ENCODE measurements at places on chromosomes 6 and 20.

DNA sequence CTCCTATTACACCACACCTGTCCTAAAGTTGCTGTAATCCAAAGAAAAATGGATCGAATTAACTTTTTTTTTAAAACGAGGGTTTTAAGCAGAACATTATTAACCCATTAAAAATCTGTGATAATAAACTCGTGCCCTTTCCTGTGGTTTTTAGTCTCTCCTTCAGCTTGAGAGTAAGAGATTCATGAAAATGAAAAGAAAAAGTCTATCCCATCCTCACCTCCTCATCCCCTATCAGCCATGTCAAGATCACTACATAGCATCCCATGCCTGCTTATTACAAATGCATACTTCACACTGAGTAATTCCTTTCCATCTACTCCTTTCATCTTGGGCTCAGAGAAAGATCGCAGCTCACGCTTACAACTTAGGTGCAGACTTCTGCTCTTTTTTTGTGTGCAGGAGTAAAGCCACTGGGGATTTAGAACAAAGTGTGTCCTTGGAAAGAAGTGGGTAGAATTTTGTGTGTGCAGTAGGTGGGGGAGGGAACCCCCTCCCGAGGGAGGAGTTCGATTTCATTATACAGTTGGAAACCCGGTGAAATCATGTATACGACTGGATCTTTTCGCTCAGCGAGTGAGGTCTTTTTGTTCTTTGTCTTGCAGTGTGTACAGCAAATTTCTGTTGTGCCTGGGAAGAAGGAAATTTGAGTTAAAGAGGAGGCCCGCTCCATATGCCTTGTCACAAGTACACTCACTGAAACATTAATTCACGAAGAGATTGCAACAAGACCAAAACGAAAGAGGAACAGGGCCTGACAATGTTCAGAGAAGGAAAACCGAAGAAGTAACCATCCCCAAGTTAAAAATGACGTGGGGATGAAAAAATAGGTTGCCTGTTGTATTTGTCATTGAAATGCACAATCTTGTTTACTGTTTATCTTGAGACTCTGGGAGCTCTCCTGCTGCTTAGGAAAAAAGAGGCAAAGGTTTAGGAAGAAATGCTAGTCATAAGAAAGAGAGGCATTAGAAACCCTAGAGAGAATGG is 146.5 kb upstream of the ZNF217 start:
- DNase-seq, result no peak

GRCh38 chr20:37538003-37538402 is 10.3 kb upstream of the BLCAP start:
- no peak for DNase-seq

GRCh38 chr20:64133951-64134407 is 26.6 kb upstream of the NPBWR2 start:
- no peak for DNase-seq

DNA sequence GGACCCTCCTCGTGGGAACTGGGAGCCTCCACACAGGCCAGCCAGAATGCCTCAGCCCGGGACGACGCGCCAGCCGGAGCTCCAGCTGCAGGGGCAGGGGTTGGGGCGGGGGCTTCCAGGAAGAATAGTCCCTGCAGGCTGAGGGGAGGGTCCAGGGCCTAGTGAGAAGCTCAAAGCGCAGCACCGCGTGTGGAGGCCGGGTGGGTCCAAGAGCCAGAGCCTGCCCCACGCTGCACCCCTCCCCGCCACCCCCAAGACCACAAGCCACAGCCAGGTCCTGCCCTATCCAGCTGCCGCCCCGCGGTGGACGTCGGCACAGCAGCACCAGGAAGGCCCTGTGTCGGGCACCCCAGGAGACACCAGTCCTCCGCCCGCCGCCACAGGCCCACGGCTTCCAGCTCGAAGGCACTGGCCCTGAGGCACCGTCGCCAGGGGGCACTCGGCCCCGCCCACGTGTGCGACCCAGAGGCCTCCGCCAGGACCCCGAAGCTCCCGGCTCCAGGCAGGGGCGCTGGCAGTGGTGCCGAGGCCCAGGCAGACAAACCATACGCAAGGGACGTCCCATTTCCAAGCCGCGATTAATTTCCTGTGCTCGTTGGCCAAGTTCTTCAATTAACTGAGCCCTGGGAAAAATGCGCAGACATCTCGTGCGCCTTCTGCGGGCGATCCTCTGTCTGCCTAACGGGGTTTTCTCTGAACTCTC is 19.5 kb downstream of the KCNQ2 start:
- DNase-seq, result no peak

DNA sequence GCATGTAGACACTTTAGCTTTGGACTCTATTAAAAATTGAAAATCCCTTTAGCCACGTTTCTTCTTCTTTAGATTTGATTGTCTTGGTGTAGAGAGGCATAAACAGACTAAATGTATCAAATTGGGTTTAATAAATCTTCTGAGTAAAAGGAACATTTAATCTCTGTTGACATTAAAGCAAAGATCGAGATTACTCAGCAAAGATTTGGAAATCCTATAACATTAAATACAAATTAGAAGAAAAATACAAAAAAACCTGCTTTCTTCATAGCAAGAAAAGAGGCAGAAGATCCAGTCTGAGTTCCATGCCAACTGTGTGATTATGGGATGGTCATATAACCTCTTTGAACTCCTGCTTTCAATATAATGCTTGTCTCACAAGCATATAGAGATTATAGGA is 172.3 kb downstream of the GJA1 start:
- no peak for DNase-seq

GRCh38 chr6:46918806-46919205 is 2.9 kb downstream of the ADGRF5 start:
- no peak for DNase-seq

GRCh38 chr20:39874049-39874893 is 814.8 kb downstream of the MAFB start:
- peak; percentile 88 for DNase-seq

GRCh38 chr6:133159255-133159795 is 81.8 kb upstream of the EYA4 start:
- DNase-seq, result no peak

- no peak for DNase-seq
Observed at GRCh38 chr6:6564154-6564553, 24.4 kb upstream of the LY86 start.

- DNase-seq, result no peak
Observed at GRCh38 chr6:21648475-21649050, 55.0 kb downstream of the SOX4 start.

- DNase-seq, result no peak
Observed at GRCh38 chr6:102902471-102902870, 1509.0 kb downstream of the GRIK2 start.

DNA sequence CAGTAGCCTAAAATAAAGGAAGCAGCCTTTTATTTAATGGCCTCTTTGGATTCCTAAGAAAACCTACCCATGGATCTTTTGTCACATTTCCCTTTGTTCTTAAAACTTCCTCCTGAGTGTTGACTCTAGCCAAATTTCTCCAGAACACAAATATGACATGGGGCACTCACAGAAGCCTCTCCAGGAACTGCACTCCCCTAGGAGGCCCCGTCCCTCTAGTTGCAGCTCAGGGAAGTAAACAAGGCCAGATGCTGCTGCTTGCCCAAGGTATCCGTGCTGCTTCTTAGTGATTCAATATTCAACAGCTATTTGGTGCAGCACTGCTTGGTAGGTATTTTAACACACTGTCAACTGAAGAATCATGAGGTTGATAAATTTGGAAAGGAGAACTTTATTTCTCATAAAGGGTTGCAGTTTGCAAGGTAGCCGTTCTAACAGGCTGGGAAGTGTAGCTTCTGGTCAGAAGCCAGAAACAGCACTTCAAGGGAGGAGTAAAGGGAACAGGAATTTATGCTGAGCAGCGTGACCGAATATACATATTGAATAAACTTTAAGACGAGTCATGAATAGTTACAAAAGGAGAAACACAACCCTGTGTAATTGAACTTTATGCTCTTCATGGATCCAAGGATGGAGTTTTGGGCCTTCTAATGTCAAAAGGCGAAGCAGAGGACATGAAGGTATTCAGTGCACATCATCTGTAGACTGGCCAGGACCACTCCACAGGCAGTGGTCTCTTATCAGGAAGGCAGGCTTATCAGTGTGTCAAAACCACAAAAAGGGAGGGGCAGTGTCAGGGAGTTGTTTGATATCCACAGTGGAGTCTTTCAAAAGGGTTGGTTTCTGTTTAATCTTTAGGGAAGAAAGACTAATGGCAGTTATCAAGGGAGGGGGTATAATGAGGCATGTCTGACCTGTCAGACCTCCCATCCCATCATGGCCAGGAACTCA is 63.3 kb downstream of the CD24 start:
- DNase-seq, result peak; percentile 28

DNA sequence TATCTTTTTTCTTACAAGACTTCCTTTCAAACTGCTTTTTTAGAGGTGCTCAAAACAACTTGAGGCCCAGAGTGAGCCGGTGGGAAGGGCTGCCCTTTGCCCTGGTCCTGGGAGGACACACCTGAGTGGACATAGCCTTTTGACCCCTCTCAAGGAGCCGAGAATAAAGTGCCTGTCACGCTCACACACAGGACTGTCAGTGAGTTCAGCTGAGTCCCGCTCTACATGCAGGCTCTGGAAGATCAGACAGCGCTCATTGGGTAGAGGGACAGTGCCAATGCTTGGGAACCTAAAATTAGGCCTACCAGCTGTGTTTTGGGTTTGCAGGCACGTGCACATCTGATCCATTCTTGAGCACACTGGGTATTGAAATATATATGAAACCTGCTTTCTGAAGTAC is 387.8 kb downstream of the CD83 start:
- no peak for DNase-seq

DNA sequence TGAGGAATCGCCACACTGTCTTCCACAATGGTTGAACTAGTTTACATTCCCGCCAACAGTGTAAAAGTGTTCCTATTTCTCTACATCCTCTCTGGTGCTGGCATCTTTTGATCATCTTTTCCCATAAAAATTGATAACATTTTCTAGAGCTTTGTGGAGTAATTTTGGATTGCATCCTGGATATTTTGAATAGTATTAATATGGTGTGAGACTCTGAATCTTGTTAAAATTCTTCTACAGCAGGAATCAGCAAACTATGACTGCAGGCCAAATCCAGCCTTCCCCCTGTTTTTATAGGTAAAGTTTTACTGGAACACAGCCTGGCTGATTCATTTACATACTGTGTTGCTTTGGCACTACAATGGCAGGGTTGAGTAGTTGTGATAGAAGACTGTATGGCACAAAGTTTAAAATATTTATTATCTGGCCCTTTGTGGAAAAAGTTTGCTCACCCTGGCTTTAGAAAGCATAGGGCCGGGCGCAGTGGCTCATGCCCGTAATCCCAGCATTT is 15.0 kb upstream of the RNF8 start:
- DNase-seq, result no peak

DNA sequence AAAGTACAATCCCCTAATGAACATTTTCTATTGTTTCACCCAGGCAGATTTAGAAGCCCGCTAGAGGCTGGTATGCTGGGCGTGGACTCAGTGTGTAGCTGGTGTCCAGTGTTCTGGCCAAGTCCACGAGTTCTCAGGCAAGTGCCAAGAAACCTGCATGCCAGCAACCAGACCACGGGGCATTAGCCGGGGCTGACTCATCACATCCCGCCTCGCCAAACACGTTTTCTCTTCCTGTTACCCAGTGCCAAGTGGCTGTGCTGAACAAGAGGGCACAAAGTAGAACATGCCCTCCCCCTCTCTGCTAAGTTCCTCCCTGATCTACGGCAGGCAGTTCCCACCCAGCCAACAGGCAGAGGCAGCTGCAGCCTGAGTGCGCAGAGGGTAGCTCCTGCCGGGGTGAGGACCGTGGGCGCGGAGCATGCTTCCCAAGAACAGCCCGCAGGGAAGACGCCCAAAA is 29.6 kb downstream of the RAMACL start:
- no peak for DNase-seq

DNA sequence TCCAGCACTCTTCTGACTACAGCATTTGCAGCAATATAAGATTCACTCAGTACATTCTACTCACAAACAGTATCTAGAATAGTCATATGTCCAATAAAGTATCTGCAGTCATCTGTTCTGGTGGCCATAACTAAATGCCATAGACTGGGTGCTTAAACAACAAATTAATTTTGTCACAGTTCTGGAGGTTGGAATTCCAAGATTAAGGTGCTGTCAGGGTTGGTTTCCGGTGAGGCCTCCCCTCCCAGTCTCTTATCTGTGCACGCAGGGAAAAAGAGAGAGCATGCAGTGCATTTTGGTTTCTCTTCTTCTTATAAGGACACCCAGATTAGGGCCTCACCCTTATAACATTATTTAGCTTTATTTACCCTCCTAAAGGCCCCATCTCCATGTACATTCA is 21.3 kb upstream of the NUS1 start:
- no peak for DNase-seq

DNA sequence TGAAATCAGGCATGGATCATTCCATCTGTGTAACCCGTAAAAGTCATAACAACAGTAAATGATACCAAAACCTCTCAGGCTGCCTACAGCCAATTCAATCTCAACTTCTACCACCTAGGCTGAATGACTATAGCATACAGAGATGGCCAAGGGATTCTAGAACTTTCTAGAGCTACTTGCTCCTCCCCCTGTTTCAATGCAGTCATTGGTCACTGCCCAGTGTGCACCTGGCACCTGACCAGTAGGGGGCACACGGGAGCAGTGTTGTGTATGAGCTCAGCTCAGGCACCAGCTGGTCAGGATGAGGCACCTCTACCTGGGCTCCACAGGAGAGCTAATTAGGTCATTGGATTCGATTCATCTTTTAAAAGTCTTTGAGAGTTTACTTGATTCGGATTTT is 86.2 kb downstream of the PLEKHG1 start:
- peak; percentile 19 for DNase-seq

- no peak for DNase-seq
Observed at GRCh38 chr6:40340957-40341356, 246.2 kb downstream of the LRFN2 start.

GRCh38 chr6:149060985-149061760 is 256.3 kb upstream of the TAB2 start:
- peak; percentile 86 for DNase-seq

DNA sequence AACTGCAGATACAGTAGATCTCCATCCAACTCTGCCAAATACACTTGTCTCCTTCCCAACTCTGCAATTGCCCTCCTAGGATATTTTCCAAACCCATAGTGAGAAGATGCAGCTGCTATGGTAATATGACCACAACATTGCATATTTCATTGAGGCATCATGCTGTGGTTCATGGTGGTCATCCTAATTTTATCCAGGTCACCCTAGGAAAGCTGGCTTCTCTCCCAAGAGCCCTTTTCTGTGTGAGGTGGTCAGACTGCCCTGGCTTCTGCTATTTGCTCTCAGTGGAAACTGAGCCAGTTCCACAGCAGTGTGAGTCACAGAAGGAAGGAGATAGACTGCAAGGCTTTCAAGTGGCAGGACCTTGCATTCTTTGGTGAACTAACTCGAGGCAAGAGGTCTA is 5.5 kb downstream of the OGFRL1 start:
- DNase-seq, result no peak

DNA sequence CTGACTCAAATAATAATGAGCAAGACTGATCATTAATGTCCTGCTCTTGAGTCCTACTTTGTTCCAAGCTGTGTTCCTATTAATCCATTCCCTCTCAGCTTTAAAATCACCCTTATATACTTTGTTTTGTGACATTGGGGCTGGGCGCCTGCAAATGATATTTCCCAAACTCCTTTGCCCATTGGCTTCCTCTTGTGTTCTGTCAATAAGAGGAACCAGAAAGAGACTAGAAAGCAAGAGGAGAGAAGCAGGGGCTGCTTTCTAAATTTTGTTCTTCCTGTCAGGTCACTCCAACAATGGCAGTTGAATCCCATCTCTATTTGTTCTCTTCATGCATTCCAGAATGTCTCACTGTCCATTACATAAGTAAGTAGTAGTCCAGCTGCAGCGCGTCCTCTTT is 21.6 kb upstream of the TRIM27 start:
- DNase-seq, result no peak

- no peak for DNase-seq
Observed at GRCh38 chr6:145783796-145784195, 30.8 kb downstream of the FBXO30 start.

GRCh38 chr6:114085211-114085610 is 114.3 kb upstream of the HDAC2 start:
- DNase-seq, result no peak

- DNase-seq, result no peak
Observed at GRCh38 chr6:144488590-144488989, 203.5 kb downstream of the UTRN start.

Data from NCI-H1092 (cell line).